ENCODE measurements at places on chromosomes 6 and 20. TPM values are rescaled to one million over a fixed set of nuclear protein-coding genes. Genes with fewer than 3 reads are reported as not detected.

KDM1B gene
- 16.4 TPM for total RNA-seq

- DNase-seq, result no peak
Measured at GRCh38 chr6:160131636-160132296, 10.2 kb downstream of the SLC22A1 start.

- DNase-seq, result no peak
Measured at GRCh38 chr6:39923394-39923793, 10.9 kb downstream of the MOCS1 start.

SIRPG gene
- total RNA-seq, result not detected

DNA sequence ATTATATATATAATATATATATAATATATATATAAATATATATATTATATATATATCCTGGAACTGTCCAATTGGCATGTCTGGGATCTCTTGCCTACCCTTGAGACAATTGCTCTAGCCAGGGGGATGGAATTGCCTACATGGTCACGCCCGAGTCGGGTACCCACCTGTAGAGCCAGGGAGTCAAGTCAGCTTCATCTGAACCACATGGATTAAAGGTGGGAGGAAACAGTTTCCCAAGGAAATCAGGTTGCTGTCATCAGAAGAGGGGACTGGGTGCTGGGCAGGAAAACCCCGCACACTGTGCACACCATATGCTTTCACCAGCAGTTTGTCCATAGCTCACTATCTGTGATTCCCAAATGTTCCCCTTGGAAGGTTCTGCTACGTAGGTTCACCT, 252.5 kb upstream of the NOX3 start:
- no peak for DNase-seq

PRICKLE4 gene
- total RNA-seq, result 2.6 TPM

KCNK17 gene
- 0.44 TPM for total RNA-seq

C2 gene
- total RNA-seq, result 3.7 TPM

GLP1R gene
- under 0.01 TPM for total RNA-seq

- no peak for DNase-seq
Measured at GRCh38 chr20:23022849-23023248, 12.3 kb upstream of the SSTR4 start.

DNA sequence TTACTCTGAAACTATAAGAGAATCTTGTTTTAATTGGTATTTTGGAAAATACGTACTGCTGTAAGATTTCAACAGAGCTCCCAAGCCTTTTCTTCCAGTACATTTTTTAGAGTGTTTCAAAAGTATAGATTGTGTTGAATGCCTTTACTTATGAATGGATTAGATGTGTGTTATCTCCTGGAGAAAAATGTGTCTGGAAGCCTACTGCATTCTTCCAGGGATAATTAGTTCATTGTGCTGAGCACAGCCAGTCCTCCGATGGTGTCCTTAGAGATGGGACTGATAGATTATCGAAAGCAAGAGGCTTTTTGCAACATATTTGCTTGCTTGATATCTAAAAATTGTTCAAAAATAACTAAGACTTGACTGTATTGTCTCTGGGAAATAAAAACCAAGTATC, 114.2 kb downstream of the PLEKHG1 start:
- no peak for DNase-seq

CDH4 gene
- total RNA-seq, result 0.66 TPM

MAN1A1 gene
- total RNA-seq, result 34.9 TPM

GRCh38 chr20:38175304-38176180, 10.5 kb upstream of the TGM2 start:
- no peak for DNase-seq

GRCh38 chr6:26222571-26222970, 135.3 kb downstream of the HFE start:
- no peak for DNase-seq

DNA sequence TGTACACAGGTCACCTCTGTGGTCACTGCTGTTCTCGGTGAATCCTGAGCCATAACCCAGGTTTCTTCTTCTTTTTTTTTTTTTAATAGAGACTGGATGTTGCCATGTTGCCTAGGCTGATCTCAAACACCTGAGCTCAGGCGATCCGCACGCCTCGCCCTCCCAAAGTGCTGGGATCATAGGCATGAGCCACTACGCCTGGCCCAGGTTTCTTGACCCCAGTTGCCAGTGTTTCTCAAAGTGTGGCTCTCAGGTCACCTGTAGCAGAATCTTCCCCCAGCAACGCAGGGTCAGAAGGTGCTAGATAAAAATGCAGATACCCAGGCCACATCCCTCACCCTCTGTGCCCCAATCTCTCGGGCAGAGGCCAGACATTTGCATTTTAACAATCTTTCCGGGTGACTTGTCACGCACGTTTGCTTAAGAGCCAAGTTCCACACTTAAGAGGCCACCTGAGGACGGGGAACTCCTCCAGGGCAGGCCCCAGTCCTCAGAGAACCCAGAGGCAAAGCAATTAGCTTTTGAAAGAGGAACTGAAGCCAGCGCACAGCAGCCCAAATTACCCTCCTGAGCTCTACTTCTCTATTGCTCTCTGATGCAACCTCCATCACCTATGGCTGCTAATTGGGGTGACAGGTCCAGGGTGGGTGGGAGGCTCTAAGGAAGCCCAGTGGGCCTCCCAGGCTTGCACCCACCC, 81.8 kb downstream of the NFATC2 start:
- no peak for DNase-seq

C6orf52 gene
- total RNA-seq, result 2.7 TPM

DNA sequence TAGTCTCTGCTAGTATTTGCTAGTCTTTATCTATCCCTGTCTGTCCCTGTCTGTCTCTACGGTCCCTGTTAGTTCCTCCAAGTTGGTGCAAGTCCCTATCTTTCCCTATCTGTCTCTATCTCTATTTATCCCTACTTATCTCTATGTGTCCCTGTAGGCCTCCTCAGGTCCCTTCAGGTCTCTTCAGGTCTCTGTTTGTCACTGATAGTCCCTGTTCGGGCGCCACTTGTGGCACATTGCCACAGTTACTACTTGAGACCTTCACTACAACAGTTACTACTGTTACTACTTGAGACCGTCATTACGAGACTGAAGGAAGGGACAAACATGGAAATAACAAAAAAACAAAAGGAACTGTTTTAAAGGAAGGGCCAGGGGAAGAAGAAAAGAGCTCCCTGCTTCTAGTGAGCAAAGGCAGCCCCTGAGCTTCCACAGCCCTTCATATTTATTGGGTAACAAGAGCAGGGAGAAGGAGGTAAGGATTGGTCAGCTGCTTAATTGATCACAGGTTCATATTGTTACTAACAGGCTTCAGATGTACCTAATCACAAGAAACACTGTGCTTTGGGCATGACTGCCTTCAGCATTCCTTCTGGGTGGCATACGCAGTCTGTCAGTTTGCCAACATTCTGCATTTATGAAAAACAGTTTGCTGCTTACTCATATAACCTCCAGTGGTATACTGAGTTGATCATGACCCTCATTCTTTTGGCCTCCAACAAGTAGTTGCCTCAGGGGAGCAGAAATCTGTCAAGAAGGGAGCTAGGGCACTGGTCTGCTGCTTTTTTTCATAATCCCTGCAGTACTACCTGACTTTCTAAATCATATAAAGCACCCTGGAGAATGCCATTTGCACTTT, 8.4 kb downstream of the EPB41L2 start:
- no peak for DNase-seq

SPAG4 gene
- total RNA-seq, result 1.2 TPM

TP53TG5 gene
- not detected for total RNA-seq

GRCh38 chr6:64224819-64225218, 589.2 kb downstream of the PHF3 start:
- peak; percentile 12 for DNase-seq

PGC gene
- not detected for total RNA-seq

- DNase-seq, result no peak
Measured at GRCh38 chr6:4004249-4004648, 74.7 kb downstream of the FAM217A start.

DNA sequence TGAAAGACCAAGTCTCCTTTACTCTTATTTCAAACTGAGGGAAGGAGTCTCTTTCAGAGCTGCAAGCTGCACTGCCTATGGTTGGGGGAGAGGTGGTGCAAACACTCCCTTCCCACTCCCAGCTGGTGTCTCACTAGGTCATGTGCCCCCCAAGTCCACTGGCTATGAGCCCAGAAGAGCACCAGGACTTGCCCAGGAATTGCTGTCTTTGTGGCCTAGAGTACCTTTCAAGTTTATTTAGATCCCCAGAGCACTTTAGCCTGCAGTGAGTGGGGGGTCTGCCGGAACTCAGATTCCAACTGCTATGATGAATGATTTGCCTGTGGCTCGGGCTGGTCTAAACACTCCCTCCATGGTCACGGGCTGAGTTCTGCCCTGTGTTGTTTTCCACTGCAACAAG, 192.6 kb upstream of the CITED2 start:
- no peak for DNase-seq

TOX2 gene
- 0.44 TPM for total RNA-seq

GRCh38 chr6:95576998-95577303, 384 bp upstream of the MANEA start:
- no peak for DNase-seq

GRCh38 chr6:137951064-137951597, 84.1 kb downstream of the TNFAIP3 start:
- peak; percentile 54 for DNase-seq

RAD21L1 gene
- total RNA-seq, result not detected

DNA sequence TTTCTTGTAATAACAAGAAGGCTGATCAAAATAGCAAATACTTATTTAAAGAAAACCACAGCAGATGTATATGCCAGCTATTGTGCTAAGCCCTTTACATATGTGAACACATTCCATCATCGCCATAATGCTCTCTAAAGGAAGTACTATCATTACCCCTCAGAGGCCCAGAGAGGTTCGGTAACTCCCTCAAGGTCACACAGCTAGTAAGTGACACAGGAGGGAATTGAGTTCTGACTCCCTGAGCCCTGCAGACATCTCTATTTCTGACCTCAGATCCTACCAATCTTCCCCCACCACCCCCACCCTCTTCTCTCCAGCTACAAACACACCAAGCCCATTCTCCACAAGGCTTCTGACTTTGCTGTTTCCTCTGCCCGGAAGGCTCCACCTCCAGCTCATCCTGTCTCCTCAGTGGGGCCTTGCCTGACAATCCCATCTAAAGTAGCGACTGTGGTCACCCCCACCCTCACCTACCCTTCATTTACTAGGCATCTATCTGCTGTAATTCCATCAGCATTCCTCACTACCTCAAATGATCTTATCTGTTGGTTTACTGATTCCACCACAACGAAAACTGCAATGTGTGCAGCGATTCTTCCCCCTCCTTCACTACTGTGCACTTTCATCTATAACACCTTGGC, 234.5 kb downstream of the LRFN2 start:
- DNase-seq, result no peak

GRCh38 chr6:14865531-14866100, 380.3 kb upstream of the JARID2 start:
- DNase-seq, result peak; percentile 38

DNA sequence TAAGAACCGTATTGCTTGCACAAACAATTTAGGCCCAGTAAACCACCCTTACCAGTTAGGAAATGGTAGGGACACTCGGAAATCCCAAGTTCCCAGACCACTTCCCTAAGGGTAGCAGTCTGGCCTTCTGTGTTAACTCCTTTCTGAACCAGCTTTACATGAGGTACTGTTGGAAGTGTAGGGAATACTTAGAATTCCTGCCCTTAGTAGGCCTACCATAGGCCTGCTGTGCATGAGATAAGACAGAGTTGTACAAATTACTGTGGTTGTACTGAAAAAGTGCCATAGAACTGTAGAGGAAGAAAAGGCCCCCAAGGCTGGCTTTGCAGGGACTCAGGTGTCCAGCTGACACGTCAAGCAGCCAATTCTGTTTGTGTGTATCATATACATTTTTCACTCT, 11.1 kb downstream of the RPRD1B start:
- no peak for DNase-seq

MYT1 gene
- 0.09 TPM for total RNA-seq

DNA sequence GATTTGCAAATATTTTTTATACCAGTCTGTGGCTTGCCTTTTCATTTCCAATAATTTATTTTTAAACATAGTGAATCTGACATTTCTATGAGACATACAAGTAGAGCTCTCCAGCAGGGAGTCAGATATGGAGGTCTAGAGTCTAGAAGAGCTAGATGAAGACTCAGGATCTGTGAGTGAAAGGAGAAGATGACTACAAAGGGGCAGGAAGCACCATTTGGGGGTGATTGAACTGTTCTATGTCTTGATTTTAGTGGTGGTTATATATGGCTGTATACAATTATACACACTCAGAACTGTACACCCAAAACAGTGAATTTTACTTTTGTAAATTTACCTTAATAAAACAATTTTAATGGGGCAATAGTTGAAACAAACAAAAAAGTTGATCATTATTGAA, 127.9 kb upstream of the BACH2 start:
- DNase-seq, result no peak

DNA sequence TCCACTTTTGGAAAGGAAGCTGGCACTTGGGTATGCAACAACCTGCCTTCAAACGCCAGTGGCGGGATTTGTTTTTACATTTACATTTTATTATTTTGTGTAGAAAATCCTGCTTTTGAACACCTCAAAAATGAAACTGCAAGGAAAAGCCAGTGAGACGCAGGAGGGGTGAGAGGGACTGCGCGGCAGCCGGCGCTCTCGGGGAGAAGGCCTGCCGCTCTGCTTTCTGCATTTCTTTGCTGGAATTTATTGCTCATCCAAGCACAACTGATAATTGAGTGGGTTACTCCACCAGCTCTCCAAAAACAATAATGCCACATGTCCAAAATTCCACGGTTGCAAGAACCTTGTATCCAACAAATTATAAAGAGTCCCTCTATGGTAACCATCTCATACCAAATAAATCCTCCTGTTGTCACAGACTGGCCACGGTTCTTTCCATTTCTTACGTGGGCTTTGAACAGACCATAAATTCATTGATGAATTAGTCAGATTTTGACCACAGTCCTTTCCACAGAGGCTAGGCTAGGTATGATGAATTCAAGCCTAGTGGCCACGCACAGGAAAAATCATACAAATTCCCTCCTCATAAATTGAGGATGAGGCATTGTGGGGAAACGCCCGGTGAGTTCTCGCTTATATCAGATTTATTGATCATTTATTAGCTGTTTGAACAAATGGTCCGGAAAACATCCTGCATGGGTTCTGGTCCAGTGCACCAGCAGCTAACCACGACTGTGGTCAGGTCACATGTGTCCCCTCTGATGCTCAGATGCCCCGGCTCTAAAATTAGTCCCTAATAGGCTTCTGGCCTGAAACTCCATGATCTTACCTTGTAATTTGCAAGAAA, 31.6 kb upstream of the FOXC1 start:
- DNase-seq, result no peak

GRCh38 chr6:16483315-16483875, 245.0 kb downstream of the GMPR start:
- no peak for DNase-seq

SOBP gene
- 13.6 TPM for total RNA-seq

- DNase-seq, result no peak
Measured at GRCh38 chr20:63094767-63095499, 88.2 kb upstream of the BHLHE23 start.

PTK6 gene
- total RNA-seq, result not detected

- DNase-seq, result no peak
Measured at GRCh38 chr6:41824571-41825569, 37.4 kb downstream of the TOMM6 start.

- peak; percentile 65 for DNase-seq
Measured at GRCh38 chr6:37007340-37008043, 2.0 kb downstream of the FGD2 start.

GRCh38 chr6:107707346-107708275, 116.5 kb downstream of the SCML4 start:
- DNase-seq, result no peak

Measured in muscle of leg (tissue), 16 donors.